ENCODE measurements at places on chromosomes 1 and 21.

GRCh38 chr21:45130324-45130774 lies 56.0 kb downstream of the ADARB1 start:
- DNase-seq, result no peak

DNA sequence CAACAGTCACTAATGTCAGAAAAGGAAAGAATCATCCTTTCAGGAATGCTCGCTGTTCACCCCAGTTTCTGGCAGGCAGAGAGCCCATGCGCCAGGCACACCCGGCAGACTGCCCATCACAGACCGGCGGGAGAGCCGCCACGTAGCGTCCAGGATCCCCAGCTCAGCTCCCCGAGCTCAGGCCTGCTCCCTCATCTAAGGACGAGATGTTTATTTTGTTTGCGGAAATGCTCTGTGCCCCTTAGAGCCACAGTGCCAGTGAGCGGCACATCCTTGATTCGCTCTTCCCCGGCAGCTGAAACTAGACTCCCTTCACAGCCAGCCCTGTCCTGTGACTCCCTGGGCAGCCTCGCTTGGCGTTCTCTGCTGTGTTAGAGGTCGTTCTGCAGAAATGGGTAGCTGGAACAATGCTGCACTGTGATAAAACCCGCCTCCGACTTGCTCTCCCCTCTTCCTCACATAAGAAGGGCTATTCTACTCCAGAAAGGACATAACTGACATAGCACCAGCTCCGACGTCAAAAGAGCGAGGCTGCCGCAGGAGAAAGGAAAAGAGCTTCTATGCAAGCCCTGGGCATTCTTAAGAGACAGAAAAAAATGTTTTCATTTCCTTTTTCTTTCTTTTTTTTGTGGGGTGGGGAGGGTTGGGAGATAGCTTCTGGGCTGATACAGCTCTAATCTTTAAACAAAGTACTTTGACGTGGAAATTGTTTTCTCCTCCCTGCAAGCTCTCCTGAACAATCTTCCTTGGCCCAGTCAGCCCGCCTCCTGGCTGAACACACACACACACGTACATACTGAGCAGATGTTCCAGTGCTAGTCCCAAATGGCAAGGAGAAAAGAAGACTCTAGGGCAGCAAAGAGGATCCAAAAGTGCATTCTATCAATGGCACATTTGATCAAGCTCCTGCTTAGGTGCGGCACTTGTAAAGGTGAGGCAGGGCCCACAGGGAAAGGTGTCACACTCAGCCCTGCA lies 37.2 kb downstream of the MRAP start:
- DNase-seq, result no peak

- no peak for DNase-seq
Observed at GRCh38 chr21:14763695-14764064, 217.6 kb upstream of the SAMSN1 start.

- DNase-seq, result no peak
Observed at GRCh38 chr1:36239941-36240637, 15.8 kb downstream of the THRAP3 start.

GRCh38 chr21:34625030-34625593 lies 10.2 kb upstream of the RCAN1 start:
- no peak for DNase-seq

- DNase-seq, result no peak
Observed at GRCh38 chr1:100658716-100659026, 60.9 kb upstream of the VCAM1 start.

GRCh38 chr1:52008071-52008809 lies 17.7 kb upstream of the RAB3B start:
- no peak for DNase-seq

GRCh38 chr1:116958977-116959376 lies 42.6 kb upstream of the CD101 start:
- no peak for DNase-seq

- no peak for DNase-seq
Observed at GRCh38 chr1:17434601-17435000, 4.9 kb downstream of the RCC2 start.

DNA sequence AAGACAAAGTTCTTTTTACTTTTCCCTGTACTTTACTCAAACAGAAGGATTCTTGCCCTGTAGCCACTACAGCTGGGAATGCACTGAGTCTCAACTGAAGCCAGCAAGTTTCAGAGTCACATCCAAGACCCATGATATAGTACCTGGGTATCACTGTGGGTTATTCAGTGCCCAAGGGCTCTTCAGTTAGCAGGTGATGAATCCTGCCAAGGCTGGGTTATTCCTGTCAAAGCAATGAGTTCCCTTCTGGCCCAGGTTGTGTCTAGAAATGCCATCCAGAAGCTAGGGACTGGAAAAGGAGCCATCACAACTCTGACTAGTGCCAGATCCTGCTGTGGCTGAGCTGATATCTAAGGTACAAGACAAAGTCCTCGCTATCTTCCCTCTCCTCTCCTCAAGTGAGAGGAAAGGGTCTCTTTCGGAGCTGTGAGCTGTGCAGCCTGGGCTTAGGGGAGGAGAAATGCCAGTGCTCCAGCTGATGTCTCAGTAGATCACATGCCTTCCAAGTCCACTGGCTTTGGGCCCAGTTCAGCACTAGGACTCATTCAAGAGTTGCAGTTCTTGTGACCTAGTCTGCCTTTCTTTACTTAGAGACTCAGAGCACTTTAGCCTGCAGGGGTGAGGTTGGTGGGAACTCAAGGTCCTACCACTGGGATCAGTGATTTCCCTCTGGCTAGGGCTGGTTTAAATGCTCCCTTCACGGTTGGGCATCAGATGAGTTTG lies 369.4 kb downstream of the TBX15 start:
- DNase-seq, result no peak

GRCh38 chr1:180277476-180278193 lies 47.6 kb downstream of the LHX4 start:
- DNase-seq, result no peak

DNA sequence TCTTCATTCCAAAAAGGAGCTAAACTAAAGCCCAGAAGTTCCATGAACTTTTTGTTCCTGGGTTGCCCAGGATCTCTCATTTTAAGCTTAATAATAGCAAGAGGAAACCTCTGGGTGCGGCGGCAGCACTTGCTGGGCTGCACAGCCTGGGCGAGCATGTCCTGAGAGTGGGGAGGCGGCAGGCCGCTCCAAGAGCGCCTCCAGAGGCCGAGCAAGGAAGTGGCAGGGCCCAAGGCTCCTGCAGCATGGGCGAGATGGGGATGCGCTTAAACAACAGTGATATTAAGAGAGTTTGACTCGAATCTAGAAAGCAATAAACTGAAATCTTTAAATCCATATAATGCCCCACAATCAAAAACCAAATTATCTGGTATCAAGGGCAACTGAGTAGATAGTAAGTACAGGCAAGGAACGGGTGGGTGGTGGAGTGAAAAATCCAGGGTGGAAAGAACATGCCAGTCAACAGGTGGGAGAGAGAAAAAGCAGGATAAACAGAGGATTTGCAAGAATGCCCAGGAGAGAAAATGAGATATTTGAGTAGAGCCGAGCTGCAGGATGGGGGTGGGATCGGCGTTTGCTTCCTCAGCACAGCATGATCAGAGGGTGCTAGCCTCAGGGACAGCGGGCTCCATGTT lies 14.1 kb upstream of the TNR start:
- DNase-seq, result peak; percentile 42

- DNase-seq, result no peak
Observed at GRCh38 chr1:241553886-241554592, 21.9 kb downstream of the KMO start.

DNA sequence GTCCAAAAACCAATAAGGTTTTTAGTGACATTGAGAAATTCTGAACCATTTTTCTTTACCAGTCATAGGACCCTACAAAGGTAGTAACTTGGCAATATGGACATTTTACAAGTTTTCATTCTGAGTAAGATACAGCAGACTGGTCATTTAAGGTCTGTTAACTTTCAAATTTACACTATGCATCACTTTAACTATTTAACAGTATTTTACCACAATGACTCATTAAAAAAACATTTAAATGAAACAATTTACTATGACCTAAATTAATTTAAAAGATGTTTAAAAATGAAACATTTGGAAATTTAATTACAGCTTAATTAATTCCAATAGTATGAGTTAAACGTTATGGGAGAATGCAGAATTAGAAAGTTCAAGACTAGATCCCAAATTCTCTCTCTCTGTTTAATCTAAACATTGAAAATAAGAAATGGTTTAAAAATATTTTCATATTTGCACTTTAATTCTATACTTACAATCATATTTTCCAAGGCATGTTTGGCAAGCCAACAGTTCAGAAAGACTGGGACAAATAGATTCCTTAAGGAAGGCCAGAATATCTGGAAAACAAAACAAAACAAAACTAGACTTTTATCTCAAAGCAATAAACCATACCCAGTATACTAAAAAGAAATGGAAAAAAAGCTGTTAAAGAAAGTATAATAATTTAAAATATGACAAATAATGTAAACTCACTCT lies 140.9 kb downstream of the KCNT2 start:
- no peak for DNase-seq

DNA sequence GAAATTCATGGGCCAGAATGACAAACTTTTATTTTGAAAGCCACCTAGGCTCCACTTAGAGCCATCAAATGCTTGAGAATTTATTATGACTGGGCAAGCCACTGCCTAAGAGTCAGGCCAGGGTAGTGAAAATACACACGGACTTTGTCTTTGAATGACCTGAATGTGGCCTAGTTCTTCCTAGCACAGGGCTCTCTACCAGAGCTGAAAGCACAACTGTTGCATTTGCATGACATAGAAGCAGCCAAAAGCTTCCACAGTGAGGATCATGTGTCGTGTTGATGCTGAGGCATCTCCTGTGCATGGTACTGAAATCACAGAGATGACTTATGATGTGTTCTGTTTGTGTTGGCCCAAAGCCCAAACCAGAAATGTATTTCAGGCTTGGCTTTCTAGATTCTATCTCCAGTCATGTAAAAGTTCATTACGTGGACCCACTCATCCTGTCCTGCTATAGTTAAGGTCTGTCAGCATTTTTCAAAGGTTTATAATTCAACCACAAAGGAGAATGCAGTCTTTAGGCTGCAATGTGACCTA lies 164.0 kb upstream of the UBE2U start:
- DNase-seq, result no peak

DNA sequence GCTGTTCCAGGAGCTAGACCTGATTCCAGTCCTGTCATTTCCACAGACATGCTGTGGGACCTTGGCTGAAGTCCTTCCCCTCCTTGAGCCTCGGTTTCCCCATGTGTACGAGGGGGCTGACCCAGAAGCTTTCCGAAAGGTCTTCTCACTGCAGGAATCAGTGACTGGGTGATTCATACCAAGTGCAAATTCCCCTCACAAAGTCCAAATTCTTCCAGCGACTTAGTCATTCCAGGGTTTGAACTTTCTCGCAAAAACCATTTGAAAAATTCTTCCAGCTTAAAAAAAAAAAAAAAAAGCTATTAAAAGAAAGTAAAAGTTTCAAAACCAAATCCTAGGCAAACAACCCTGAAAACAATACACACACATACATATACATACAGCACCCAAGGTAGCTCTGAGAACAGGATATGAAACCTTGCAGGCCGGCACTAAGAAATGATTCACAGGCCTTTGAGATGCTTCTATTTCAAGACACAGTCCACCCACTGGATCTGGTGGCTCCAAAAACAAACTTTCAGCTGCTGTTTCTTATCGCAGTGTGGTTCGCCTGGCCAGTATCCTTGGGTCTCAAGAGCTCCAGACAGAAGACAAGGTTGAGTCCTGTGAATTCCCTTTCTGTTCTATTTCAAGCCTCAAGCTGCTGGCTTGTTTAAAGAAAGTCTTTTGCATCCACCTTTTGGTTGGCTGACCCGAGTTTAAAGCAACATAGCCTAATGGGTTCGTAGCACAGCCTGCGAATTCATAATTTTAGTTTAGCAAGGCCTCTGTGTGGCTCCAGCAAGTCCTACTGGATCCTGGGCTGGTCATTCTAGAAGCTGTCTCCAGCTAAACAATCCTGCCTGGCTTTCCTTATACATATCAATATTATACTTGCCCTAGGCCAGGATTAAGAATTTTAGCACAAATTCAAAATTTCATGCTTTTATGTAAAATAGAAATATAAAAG lies 18.0 kb upstream of the ID3 start:
- no peak for DNase-seq

GRCh38 chr1:234230414-234230862 lies 142.8 kb upstream of the COA6 start:
- DNase-seq, result no peak

GRCh38 chr1:223161321-223161720 lies 18.3 kb upstream of the TLR5 start:
- no peak for DNase-seq

DNA sequence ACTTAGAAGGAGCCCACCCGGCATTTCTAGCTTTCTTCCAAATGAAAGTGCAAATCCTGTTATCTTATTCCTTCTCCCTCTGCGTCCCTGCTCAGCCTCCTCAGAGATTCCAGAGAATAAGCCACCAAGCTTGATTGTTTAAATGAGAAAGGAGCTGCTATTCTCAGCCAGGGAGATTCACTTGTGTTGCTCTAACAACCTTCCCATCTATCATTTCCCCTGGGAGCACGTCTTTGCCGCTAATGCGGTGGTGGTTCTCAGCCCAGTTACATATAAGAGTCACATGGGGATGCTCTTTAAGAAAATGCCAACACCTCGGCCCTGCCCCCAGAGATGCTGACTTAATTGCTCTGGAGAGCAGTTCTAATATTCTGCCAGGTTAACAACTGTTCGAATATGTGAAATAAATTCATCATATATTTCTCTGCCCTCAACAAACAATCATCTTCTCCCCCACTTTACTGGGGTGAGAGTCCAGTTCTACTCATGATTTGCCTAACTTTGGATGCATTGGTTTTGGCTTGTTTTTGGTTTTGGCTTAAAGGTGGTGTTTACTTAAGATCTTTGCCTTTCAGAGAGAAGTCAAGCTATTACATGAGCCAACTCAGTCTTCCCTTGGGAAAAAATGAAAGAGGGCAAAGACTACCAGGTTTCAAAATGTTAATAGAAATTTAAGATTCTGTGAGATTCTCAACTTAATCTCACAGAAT lies 213.9 kb downstream of the SEC16B start:
- no peak for DNase-seq

- no peak for DNase-seq
Observed at GRCh38 chr1:154735061-154735803, 127.2 kb upstream of the ADAR start.

DNA sequence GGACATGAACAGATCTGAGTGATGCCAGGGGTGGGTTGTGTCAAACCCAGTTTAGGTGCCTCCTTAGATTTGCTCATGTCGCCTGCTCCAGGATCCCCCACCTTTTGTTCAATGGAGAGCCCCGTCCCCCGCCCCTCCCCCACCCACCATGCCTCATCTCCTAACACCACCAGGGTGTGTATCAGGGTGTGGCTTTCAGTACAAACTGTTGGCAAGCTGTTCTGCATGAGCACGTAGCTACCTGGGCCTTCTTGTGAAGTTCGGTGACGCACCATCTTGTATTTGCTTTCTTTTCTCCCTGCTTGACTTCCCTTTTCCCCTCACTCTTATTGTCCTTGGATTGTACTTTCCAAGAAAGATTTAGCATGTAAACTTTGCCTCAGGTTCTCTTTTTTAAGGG lies 94.8 kb downstream of the EBNA1BP2 start:
- DNase-seq, result no peak

Data from stimulated activated CD8-positive, alpha-beta memory T cell treated with anti-CD3 and anti-CD28 coated beads, Interleukin-4, amount 100 ng/mL, for 48 hours (primary cell).